ENCODE measurements at places on chromosomes 7 and 10. TPM values are rescaled to one million over a fixed set of nuclear protein-coding genes. Genes with fewer than 3 reads are reported as not detected.

Gene C1QL3
- polyA plus RNA-seq = 0.77 TPM

Gene MYO1G
- polyA plus RNA-seq = 0.64 TPM

Gene HTRA1
- 167 TPM for polyA plus RNA-seq

Gene SPAM1
- polyA plus RNA-seq = not detected

Gene MMP21
- polyA plus RNA-seq = 0.74 TPM

Gene NEBL
- polyA plus RNA-seq = 92.3 TPM

Gene OR9A4
- polyA plus RNA-seq = not detected

Gene CCT6A
- polyA plus RNA-seq = 239 TPM

Gene NPC1L1
- 4.3 TPM for polyA plus RNA-seq

Gene ANXA8L1
- polyA plus RNA-seq = not detected

Gene PIK3CG
- polyA plus RNA-seq = 2.6 TPM

Gene NPSR1
- not detected for polyA plus RNA-seq

Gene PLAC9
- polyA plus RNA-seq = 29.1 TPM

DNA sequence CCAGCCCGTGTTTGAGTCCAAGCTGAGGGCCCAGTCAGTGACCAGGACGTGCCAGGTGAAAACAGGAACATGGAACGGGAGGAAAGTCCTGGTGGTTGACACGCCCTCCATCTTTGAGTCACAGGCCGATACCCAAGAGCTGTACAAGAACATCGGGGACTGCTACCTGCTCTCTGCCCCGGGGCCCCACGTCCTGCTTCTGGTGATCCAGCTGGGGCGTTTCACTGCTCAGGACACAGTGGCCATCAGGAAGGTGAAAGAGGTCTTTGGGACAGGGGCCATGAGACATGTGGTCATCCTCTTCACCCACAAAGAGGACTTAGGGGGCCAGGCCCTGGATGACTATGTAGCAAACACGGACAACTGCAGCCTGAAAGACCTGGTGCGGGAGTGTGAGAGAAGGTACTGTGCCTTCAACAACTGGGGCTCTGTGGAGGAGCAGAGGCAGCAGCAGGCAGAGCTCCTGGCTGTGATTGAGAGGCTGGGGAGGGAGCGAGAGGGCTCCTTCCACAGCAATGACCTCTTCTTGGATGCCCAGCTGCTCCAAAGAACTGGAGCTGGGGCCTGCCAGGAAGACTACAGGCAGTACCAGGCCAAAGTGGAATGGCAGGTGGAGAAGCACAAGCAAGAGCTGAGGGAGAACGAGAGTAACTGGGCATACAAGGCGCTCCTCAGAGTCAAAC lies 5.2 kb downstream of the GIMAP5 start:
- no peak for DNase-seq

- DNase-seq = no peak
Observed at GRCh38 chr7:28626624-28627262, 214.4 kb downstream of the CREB5 start.

DNA sequence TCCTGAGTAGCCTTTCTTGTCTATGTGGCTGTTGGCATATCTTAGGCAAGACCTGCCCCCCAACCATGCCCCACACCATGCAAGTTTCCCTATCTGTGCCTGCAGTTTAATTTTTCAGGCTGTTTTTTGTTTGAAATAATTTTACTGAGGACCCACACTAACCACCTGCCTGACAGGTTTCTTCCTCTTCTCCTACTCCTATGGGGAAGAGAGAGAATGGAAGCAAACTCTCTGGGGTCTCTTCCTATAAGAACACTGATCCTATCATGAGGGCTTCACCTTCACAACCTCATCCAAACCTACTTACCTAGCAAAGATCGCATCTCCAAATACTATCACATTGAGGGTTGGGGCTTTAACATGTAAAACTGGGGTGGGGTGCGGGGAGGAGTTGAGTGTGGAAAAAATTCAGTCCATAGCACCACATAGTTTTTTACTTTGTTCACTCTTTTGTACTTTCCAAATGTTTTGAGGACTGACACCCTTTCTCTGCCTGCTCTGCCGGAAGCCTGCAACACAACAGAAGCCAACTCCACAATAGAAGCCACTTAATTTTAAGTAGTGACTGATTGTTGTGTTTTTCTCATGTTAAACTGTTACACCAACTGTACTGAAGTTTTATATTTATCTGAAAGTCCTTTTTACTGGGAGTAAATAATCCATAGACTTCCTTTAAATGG lies 67.2 kb upstream of the CSTF2T start:
- no peak for DNase-seq

GRCh38 chr10:124171561-124171960 lies 78.2 kb upstream of the CHST15 start:
- no peak for DNase-seq

DNA sequence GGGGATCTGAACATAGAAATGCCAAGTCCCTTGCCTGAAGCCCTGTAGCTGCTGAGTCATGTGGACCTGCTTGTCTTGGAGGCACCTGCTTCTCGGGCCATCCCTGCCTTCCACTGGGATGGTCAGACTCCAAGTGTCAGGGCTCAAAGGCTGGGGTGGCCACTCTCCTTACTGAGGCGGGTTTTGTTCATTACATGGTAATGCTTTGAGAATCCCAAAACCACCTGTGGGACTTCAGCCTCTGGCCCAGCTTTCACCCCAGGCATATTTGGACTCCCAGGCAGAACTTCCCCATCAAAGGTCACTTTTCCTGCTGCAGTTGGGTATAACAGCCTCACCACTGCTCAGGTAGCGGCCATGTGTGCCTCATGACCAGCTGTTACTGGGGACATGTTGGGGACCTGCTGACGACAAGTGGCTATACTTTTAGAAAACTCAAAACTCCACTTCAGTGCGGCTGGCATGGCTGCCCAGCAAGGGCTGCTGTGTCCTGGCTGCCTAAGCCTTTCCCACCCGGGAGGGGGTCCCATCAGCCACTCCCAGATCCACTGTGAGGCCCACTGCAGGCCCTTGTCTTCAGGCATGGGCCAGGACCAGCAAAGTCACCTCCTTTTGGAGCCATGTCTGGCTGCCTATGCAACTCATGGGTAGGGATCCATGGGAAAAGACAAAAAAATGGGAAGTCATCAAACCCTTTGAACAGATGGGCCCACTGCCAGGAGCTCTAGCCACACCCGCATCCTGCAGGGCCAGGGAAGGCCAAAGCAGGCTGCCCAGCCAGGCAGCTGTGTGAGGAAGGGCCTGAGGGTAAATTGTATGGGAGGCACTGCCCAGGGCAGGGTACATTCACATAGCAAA lies 96.7 kb downstream of the ARHGAP22 start:
- no peak for DNase-seq

DNA sequence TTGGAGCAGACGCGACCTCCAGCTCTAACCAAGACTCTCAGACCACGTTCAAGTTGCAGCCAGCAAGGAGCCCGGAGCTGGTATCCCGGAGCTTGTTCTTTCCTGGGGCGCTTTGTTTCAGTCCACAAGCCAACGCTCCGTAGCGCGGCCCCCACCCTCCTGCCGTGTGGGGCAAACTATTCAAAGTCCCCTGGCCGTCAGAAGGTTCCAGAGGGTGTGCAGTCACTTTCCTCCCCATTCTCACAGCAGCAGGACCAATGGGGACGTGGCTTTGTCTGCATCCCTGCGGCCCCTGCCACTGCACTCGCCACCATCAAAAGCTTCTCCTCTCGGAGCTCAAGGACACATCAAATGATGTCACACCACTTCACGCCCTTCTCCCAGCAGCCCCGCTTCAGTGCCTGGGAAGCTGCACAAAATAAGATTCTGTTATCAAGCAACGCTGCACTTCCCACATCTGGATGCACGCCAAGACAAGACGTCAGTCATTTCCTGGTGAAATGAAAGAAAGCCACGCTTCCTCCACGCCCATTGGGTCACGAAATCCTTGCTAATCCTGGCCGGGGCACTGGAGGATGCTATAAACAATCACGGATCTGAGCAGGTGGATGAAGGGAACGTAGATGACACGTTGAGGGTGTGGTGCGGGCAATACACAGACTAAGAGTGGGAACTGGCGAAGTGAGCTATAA lies 348.2 kb downstream of the PTPRN2 start:
- no peak for DNase-seq

- DNase-seq = no peak
Observed at GRCh38 chr7:4020086-4020485, 662.0 kb upstream of the FOXK1 start.

DNA sequence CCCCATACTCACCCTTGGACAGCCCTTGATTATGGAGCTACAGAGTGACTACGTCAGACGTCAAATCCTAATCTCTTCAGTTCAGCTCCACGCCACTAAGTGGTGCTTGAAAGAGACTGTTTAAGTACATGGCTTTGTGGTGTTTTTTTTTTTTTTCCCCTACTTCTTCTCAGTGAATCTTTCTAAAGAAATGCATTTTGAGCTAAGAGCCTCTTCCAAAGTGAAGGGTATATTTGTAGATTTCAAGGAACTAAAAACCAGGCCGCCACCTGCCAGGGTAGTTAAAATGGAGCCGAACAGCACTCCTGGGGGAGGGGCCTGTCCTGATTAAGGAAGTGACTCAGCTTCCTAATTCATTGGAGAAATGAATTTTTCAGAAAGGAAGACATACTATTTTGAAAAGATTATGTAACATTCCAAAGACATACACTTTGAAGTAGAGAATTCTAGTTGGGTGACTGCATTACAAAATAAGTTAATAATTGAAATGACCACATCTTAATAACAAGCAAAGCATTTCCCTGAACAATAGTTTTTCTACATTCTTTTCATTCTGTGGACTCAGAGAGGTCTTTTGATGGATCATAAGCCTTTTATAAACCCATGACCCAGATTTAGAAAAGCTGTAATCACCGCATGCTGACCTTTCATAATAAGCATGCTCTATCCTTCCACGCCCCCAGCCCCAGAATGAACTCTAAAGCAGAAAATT lies 20.6 kb upstream of the VPS41 start:
- DNase-seq = no peak

GRCh38 chr10:133523631-133524203 lies 3.4 kb upstream of the CYP2E1 start:
- no peak for DNase-seq

- DNase-seq = no peak
Observed at GRCh38 chr7:35593899-35594298, 101.0 kb downstream of the HERPUD2 start.

- DNase-seq = peak; percentile 92
Observed at GRCh38 chr7:138161600-138162081, 85.4 kb downstream of the AKR1D1 start.

DNA sequence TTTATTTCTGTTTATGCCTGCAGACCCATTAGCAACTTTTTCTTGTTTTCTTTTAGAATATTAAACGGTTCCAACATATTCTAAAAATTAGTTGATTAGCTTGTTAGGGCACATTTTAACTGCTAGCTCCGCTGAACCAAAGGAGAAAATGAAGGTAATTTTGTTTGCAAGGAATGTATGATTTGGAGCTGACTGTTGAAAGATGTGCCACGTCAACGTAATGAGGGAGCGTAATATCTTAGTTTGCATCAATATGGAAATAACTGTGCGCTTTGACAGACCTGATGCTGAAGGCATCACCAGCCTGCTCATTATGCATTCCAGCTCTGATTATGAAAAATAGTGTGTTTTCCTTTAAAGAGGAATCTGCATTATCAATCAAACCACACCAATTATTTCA lies 102.0 kb upstream of the CTBP2 start:
- DNase-seq = no peak

DNA sequence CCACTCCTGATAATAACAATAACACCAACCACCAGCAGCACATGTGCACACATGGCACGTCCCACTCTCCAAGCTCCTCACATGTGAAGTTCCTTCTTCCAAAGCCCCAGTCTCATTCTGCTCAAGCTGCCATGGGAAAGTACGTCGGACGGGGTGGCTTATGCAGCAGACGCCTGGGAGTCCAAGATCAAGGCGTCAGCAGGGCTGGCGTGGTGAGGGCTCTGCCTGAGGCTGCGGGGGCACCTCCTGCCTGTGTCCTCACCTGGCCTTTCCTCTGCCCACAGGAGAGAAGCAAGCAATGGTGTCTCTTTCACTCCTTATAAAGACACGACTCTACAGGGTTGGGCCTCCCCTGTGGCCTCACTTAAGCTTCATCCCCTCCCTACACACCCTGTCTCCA lies 68.8 kb upstream of the INSIG1 start:
- no peak for DNase-seq

- DNase-seq = no peak
Observed at GRCh38 chr10:73888514-73888913, 14.2 kb upstream of the CAMK2G start.

GRCh38 chr10:14698111-14698828 lies 76.4 kb downstream of the FAM107B start:
- DNase-seq = no peak

GRCh38 chr7:30166155-30166840 lies 31.5 kb downstream of the MTURN start:
- peak; percentile 30 for DNase-seq

GRCh38 chr7:137757146-137757925 lies 89.4 kb downstream of the DGKI start:
- DNase-seq = no peak

DNA sequence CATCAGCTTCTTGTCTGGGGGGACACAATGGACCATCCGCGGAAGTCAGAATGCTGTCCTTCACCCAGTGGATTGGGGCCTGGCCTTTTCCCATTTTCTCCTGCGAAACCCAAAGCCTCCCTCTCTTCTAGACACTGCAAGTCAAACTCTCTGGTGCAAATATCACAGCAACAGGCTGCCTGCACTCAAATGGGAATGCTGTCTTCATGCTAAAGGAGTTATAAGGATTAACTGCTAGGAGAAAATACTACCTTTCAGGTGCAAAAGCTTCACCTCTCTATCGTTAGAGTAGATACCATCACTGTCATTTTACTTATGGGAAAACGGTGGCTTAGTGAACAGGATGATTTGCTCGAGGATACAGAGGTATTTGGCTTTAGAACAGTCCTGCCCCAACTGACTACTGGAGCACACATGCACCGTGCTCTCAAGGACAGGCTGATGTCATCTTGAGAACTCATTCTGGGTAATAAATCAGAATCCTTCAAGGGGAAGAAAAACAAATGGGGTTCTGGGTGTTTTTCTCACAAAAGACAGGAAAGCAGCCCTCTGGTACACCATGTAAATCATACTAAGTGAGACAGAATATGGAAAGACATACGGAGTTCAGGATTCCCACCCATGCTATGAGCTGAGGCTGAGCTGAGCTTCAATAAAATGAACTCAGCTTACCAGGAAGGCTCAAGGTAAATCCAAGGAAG lies 100.9 kb downstream of the SAMD9 start:
- DNase-seq = no peak

DNA sequence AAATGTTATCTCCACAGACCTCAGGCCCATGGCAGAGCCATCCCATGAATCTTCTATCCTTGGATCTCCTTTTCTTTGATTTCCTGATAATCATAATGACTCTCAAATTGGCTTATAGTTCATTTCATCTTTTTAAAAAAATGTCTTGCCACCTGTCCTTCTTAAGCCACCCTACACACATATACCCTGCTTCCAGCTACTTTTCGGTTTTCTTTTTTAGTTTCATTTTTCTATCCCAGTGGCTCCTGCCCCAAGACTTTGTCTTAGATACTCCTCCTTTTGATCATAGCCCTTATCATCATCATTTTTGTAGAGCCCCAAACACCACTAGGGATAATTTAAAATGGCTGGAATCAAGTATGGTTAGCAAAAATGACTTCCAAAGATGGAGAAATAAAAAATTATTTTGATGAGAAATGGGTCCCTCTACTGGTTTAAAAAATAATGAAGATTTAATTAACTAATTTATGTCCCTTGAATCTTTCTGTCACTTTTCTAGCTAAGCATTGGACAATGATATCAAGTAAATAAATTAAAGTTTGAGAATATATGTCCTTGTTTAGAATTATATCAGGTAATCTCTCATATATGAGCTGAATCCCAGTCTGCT lies 277.3 kb upstream of the SEMA3D start:
- no peak for DNase-seq

- peak; percentile 12 for DNase-seq
Observed at GRCh38 chr7:30029696-30030095, 1.5 kb downstream of the PLEKHA8 start.

Measured in renal pelvis (tissue), 12 donors.